ENCODE measurements at places on chromosomes 7 and 10.

DNA sequence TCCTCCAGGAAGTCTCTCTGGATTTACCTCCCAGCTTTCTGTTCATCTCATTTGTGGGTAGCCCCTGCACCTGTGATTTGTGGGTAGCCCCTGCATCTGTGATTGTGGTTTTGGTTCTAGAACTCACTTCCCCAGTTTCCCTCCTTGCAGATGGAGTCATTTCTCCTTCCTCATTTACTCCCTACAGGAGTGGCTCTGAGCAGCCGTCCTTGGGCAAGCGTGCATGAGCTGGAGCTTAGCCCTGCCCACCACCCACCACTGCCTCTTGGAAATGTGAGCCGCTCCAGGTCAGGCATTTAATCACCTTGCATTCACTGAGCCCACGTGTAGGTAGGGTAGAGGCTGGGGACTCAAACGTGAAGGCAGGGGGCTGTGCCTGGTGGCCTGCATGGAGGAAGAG lies 8.2 kb downstream of the COL26A1 start:
- DNase-seq, result no peak

DNA sequence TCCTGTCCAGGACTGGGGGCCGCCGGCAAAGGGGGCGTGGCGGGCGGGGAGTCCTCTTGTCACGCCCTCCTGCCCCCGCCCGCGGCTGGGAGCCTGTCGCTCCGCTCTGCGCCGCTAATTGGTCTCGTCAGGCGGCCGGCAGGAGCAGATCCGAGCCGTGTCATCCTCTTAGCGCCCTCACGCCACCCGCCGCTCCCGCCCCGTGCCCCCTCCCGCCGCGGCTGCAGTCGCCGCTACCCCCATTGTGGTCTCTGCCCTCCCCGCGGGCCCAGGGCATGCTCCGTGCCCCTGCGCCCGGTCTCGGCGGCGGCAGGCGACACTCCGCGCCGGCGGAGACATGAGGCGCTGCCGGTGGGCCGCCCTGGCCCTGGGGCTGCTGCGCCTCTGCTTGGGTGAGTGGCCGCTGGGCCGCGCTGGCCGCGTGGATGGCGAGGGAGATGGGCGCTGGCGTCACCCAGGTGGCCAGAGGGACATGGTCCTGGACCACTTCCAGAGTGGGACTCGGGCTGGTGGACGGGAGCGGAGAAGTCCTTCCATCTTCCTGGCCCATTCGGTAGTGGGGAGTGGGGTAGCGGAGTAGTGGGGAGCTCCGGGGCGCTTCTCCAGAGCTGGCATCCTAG lies at the start of gene CDHR1:
CDHR1 (plus strand) TSS at position 114 of the 620 bp plus-strand sequence; CDS start at position 338, 224 bp downstream.
- DNase-seq, result no peak

- no peak for DNase-seq
Observed at GRCh38 chr10:22568928-22569327, 145.4 kb downstream of the PIP4K2A start.

DNA sequence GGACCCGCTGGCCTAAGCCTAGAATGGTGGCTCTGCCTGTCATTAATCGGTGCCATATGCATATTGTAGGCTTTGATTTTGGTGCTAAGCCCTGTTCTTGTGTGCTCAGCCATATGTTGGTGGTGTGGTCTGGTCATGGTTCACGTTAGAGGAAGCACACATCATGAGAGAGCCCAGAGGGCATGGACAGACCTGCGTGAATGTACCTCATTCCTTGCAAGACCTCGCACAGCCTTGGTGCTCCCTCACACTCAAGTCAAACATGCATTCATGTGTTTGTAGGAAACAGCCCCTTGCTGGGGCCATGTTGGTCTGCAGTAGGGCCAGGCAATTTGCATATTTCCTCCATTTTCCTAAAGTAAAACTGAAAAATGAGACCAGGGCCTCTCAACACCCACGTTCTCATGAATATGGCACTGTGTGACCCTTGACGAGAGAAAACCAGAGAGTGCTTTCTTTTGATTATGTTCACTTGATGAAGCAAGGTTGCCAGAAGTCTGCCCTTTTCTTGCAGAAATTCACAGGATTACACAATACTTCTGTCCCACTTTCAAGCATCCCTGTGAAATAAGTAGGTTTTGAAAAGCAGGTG lies 268.7 kb downstream of the CELF2 start:
- peak; percentile 64 for DNase-seq

GRCh38 chr7:144784441-144784840 lies 51.4 kb downstream of the TPK1 start:
- no peak for DNase-seq

DNA sequence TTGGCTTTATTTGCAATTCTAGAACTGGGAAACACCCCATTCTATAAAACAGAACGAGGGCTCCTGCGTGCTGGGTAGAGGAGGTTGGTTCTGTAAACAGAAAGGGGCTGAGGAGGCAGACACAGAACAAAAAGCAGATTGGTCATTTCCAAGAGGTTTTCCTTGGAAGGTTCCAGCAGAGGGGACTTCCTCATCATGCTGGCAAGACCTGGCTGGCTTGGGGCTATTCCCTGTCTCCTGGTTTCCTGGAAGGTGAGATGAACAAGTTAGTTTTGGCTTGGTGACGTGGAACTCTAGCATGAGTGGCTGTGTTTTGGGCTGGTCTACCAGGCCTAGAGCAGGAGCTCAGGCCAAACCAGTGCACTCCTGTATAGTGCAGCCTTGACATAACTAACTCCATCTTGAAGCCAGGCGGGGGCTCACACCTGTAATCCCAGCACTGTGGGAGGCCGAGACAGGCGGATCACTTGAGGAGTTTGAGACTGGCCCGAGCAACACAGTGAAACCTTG lies 26.1 kb upstream of the DNAJB6 start:
- no peak for DNase-seq

- DNase-seq, result no peak
Observed at GRCh38 chr7:108327353-108327752, 128.9 kb downstream of the NRCAM start.

DNA sequence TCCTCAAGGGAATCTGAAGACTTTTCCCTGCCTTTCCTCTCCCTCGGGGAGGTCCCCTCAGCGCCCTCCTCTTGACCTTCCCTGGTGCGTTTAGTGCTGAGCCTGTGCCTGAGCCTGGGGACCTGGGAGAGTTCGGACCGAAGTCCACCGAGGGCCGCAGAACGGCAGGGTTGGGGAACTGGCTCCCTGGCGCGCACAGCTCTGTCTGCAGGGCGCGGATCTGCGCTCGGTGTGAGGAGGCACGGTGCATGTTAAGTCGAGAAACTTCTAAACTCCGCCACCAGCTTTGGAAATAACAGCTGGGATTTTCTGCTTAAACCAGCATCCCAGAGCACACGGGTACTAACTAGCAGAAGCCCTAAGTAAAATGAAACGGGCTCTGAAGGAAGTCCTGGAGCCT lies 44.2 kb upstream of the SLC29A4 start:
- no peak for DNase-seq

DNA sequence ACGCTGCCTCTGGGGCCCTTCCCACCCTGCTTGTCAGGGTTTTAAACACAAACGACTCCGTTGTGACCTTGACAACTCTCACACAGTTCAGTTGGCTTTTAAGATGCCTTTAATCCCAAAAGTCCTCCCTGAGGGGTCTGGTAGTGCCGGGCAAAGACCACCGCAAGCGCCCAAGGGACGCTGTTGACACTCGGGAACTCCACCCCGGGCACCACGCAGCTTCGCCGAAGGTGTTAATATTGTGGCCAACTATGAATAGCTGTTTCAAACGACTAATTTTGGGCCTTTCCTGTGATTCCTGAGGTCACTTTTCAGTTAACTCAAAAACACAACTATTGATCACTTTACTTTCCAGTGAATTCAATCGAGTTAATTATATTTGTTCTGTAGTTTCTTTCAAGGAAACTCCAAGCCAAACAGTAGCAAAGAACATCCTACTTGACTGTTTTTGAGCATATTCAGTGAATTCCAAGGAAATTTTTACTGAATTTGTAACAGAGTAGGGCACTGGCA lies 958 bp upstream of the ESYT2 start:
- DNase-seq, result no peak

GRCh38 chr10:4804465-4804864 lies 21.5 kb upstream of the AKR1E2 start:
- DNase-seq, result no peak

DNA sequence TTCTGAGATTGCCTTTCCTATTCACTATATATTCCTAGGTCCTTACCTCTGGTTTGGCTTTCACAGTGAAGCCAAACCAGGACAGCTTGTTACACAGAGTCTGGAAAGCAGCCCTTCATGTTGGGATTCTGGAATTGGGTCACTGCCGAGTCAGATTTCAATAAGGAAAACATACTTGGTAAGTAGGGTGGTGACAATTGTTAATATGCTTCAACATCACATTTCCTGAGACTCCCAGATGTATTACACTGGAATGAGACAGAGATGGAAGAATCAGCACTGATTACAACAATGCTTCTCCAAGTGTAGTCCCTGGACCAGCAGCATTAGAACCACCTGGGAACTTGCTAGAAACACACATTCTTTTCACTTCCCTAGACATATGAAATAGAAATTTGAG lies 268.9 kb upstream of the SEMA3C start:
- no peak for DNase-seq

- no peak for DNase-seq
Observed at GRCh38 chr10:70280099-70280498, 3.7 kb downstream of the NPFFR1 start.

GRCh38 chr10:123429706-123430221 lies 236.4 kb upstream of the GPR26 start:
- no peak for DNase-seq

DNA sequence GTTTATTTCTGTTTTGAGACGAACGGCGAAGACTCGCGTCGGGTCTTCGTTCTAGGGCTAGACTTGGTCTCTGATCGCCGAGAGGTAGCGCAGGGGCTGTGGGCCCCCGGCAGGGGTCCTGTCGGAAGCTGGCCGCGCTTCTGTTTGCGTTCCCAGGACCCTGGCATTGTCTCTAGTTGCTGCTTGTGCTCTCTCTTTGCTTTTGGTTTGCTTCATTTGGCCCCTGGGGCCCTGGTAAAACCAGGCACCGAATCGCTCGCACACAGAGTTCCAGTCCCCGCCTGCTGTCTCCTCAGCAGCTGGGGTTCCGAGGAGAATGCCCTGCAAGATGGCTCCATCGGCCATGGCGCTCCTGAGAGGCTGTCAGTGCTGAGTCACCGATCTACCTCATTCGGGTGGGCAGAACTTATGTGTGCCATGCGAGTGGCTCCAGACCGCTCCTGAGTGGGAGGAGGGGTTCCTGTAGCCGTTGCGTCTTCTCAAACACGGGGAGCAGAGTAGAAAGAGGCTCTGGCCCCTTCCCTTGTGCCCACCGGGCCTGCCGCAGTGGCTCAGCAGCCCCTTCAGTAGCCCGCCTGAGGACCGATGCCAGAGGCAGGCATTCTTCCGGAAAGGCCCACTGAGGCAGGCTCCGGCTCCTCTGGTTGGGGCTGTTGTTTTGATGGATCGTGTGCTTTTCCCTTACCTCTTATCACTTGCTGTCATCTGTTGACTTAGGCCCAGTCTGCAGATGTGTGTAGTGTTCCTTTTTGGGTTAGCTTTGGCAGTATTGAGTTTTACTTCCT lies 826 bp downstream of the CHPF2 start:
- no peak for DNase-seq

- DNase-seq, result no peak
Observed at GRCh38 chr7:11786186-11786585, 45.8 kb downstream of the THSD7A start.

DNA sequence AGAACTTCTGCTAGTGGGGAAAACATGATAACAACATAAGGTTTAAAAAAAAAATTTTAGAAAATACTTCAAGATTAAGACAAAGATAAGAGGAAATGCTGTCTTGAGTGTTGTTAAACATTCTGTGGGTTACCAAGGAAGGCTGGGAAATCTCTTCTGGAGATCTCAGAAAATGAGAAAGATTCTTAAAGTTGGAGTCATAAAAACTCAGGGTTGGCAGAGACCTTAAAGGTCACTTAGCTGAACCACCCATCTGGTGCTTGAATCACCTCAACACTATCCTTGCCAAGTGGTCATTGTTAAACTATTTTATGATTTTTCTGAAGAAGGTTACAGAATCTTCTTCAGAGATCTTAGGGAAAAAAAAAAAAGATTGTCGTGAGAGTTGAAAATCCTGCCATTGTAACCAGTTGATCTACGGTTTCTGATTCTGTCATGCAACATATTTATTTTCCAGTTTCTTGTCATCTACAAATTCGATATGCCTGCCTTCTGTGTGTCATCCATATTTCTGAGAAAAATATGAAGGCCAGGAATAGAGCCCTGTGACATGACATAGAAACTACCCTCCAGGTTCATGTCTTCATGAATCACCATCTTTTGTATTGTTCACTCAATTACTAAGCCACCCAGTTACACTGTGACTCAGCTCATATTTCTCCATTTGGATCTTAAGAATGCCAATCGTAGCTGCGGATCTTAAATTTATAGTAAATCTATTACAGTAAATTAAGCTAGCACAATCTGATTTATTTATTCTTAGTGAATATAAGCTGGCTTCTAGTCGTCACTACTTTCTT lies 179.2 kb downstream of the ST7 start:
- DNase-seq, result no peak

GRCh38 chr10:85719408-85719807 lies 647.2 kb downstream of the GRID1 start:
- no peak for DNase-seq

GRCh38 chr10:84007482-84007881 lies 131.8 kb upstream of the GHITM start:
- DNase-seq, result no peak

DNA sequence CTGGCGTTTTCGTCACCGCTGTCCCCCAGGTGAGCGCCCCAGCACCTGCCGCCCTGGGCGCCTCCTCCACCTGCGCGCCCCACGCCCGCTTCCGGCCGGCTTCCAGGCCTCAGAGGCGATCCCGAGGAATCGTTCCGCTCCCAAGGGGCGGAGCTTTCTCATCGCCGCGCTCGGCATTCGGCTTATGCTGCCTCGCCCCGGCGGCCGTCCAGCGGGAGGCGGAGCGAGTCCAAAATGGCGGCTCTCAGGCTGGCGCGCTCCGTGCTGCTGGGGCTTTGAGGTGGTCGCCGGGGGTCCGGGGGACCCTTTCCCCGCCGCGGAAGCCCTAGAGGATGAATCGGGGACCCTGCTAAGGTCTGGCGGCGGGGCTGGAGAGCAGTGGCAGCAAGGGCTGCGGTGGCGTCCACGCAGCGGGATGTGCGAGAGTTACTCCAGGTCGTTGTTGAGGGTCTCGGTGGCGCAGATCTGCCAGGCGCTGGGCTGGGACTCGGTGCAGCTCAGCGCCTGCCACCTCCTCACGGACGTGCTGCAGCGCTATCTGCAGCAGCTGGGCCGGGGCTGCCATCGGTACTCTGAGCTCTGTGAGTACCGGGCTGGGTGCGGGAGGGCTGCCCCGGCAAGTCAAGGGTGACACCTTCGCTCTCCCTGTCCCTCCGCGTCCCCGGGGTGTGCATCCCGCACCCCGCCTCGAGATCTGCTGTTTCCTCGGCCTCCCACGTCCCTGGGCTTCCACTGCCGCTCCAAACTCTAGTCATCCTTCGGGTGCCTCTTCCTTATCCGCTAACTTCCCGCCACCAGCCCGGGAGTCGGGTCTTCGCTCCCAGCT lies at the start of gene TAF3:
TAF3 (plus strand) TSS at position 211 of the 826 bp plus-strand sequence; CDS start at position 416, 205 bp downstream.
- peak; percentile 55 for DNase-seq

DNA sequence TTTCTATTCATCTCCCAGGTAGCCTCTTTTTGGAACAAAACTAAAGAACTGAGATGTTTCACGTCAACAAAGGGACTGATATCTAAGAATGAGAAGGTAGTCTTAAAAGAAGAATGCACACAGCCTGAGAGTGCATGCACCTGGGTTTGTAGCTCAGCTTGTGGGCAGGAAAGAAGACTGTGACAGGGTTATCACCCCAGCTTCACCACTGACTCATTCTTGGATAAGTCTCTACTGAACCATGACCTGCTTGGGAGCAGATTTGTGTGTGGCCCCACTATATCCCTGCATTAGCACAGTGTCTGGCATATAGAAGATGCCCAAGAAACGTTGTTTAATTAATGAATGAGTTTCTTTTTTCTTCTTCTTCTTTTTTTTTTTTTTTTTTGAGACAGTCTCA lies 187.5 kb downstream of the GPAM start:
- peak; percentile 13 for DNase-seq

All from GM12878 (cell line).